Effector CD4-positive, alpha-beta T cell (primary cell): ENCODE measurements at places on chromosomes 1 and 21.

GRCh38 chr1:110501488-110502132 is 17.4 kb downstream of the KCNA10 start:
- no peak for DNase-seq

GRCh38 chr1:240314845-240315801 is 223.4 kb downstream of the FMN2 start:
- no peak for DNase-seq

- peak; percentile 69 for DNase-seq
These were observed 3.8 kb downstream of the PBXIP1 start for GRCh38 chr1:154951901-154952657.

- DNase-seq: no peak
These were observed 5.0 kb upstream of the ADAMTSL4 start for GRCh38 chr1:150544204-150544603.

DNA sequence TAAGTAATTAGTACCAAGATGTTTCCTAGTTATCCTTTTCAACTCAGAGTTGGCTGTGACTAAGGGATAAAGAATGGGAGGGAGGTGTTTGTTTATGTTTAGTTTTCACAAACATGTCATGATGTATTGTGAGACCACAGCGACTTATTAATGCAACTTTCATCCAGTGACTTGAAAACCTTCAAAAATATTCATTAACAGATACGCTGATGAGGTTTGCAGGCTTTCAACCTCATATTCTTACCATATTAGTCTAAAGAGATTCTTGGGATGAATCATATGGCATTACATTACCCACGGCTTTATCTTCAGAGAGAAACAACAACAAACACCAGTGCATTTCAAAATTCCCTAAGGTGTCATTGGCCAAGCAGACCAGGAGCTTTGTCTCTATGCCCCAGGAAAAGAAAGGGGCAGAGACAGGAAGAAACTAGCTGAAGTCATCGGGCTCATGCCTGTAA is 36.4 kb downstream of the PALMD start:
- no peak for DNase-seq

DNA sequence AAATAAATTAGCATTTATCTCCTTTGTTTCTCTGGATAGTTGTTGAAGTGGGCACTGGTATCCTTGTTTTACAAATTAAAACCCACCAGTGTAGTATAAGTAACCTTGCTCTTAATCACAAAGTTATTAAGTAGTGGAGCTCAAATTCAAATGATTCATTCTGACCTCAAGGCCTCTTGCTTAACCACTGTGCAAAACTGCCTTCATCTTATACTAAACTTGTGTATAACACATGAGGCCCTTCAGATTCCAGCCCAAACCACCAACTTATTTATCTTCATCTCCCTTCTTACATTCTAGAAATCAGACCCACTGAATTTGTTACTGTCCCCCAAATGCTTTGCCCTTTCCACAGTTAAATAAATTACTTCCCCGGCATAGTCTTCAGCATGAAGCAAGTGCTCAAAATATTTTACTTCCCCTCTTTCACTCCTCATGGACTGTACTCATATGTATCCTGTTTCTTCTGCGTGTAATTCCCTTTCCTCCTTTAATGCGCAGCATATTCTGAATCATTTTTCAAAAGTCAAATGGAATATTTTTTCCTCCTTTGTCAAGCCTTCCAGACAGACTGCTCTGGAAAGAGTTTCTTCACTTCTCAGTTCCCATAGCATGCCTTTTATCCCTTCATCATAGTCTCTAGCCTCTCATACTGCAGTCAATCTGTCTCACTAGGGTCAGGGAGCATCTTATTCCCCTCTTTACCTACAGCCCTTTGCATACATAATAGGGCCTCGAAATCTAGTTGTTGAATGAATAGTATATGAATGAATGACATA is 19.0 kb upstream of the DNASE2B start:
- DNase-seq: no peak

- no peak for DNase-seq
These were observed 212.0 kb downstream of the PRDM2 start for GRCh38 chr1:13911697-13912619.

- DNase-seq: no peak
These were observed 19.8 kb upstream of the BOLA1 start for GRCh38 chr1:149879556-149879955.
